ENCODE measurements at places on chromosomes 16 and 17.

- DNase-seq = no peak
Measured at GRCh38 chr16:14564861-14565687, 65.0 kb downstream of the PARN start.

DNA sequence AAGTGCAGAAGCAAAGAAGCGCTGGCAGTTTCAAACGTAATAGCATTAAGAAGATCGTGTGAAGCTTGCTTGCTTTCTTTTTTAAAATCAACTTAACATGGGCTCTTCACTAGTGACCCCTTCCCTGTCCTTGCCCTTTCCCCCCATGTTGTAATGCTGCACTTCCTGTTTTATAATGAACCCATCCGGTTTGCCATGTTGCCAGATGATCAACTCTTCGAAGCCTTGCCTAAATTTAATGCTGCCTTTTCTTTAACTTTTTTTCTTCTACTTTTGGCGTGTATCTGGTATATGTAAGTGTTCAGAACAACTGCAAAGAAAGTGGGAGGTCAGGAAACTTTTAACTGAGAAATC, 17.4 kb upstream of the RAB11FIP4 start:
- no peak for DNase-seq

DNA sequence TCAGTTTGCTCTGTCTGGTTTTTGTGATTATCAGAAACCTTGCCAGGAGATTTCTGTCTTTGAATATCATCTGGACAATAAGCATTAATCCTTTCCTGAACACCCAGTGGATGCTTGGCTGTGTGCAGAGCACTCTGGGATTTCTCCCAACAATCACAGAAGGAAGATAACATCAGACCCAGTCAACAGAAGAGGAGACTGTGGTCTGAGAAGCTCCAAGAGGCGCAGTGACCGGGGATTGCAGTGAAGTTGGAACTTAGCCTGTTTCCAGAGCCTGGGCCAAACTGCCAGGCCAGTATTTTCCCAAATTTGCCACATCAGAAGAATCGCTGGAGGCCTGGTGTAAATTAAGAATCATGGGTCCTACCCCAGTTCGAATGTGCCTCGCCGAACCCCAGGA, 264.7 kb downstream of the C16orf95 start:
- no peak for DNase-seq

DNA sequence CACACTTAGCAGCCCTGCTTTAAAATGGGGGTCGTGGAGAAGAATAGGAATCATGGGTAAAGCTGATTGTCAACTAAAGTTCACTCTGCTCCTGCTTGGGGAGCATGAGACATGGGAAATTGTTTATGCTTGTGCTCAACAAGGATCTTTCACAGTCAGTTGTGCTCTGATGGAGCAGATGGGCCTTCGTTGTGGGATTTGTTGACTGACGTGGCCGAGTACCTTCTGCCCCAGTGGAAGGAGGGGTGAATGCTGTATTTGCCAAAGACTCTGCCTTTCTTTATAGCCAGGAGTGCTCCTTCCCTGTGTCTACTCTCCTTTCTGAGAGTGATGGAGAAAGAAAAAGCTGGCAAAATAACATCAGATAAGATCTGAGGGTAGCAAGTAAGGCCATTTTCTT, 11.4 kb downstream of the ARSG start:
- DNase-seq = peak; percentile 57

DNA sequence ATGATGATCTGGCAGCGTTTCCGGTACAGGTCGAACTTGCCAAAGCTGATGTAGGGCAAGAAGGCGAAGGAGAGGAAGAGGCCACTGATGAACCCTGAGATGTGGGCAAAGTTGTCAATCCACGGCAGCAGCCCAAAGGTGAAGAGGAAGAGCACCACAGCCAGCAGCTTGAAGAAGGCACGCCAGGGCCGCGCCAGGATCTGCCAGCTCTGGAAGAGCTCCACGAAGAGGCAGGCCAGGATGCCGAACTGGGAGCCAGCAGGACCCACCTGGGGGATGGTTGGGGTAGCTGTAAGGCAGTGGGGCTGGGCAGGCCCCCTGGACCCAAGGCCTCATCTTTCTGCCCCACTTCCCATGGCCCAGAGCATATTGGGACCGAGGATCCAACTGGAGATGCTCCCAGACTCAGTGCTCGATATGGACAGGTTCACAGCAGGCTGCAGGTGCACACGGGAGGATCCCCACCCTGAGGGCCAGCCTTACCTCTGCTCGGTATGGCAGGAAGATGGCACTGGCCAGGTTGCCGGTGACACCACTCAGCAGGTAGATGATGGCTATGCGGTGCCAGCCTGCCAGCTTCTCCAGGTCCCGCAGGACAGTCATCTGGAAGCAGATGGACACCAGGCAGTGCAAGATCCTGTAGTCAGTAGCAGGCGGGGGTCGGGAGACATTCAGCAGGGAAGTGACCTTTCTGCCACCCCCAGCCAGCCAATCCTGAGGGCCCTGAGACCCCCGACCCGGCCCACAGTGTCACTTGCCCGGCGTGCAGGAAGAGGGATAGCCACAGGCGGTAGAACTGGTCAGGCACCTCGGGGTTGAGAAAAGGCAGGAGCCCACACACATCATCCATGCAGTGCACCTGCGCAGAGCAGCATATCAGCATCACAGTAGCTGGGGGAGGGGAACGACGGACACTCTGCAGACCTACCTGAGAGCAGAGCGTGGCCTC, 5.1 kb downstream of the SNRNP25 start:
- DNase-seq = no peak

GRCh38 chr17:44707755-44708400, 587 bp upstream of the DBF4B start:
- no peak for DNase-seq

DNA sequence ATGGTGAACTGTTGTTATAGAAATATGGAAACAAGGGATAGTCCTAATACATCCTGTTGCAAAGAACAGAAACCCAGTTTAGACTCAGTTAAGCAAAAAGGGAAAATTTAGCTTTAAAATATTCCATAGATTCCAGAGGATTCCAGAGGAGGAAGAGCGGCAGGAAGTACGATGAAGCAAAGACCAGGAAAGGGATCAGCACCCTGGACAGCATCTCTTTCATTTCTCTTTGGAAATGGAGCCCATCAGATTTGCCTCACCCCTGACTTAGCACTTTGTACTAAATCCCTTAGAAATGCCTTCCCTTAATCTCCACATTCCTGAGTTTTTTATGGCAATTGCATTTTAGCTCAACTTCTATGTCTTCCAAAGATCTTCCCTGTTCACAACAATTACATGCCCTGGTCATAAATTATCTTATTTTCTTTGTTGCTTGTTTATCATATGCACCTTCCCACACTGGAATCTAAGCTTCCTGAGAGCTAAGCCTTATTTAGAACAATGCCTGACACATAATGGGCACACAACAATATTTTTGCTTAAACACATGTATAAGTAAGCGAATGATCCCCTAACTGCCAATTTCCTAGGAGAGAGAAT, 150.0 kb upstream of the RBFOX1 start:
- DNase-seq = no peak

All from cerebellar cortex (tissue), 1 donor.